ENCODE measurements at places on chromosomes 7 and 10.

DNA sequence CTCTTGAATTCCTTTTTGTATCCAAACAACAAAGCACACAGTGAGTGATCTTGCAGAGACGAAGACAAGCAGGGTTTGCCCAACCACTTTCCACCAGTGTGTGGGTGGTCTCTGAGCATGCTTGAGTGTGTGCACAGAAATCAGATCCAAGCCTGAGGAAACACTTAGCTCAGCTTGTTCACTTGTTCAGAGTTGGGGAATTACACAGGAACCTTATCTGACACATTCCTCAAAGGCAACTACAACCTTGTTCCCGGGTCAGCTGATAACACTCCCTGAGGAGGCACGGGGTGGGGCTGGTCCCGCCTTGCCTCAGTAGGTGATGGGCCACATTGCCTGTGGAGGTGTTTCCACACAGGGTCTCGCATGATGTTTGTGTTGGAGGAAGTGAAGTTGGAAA is 216.9 kb downstream of the DYNC1I1 start:
- DNase-seq, result no peak

DNA sequence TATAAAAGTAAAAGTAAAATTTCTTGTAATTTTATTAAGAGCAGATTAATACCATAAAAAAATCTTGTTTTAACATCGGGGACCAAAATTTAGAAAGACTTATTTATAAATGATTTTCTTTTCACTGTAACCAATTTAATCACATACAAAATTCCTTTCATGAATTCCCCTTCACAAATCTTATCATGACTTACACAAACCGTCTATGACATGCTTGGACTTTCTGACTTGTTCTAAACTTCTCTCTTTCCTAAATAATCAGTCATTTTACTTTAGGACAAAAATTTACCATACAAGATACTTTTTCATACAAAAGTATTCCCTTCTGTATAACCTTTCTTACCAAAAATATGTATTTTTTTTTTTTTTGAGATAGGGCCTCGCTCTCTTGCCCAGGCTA is 9.3 kb downstream of the CROT start:
- no peak for DNase-seq

- no peak for DNase-seq
Measured at GRCh38 chr10:102675666-102676533, 31.6 kb downstream of the TRIM8 start.

- no peak for DNase-seq
Measured at GRCh38 chr7:138756591-138757242, 41.1 kb upstream of the TMEM213 start.

GRCh38 chr7:18399436-18400235 is 95.9 kb upstream of the HDAC9 start:
- no peak for DNase-seq

- DNase-seq, result no peak
Measured at GRCh38 chr10:24201503-24202180, 7.3 kb upstream of the KIAA1217 start.

DNA sequence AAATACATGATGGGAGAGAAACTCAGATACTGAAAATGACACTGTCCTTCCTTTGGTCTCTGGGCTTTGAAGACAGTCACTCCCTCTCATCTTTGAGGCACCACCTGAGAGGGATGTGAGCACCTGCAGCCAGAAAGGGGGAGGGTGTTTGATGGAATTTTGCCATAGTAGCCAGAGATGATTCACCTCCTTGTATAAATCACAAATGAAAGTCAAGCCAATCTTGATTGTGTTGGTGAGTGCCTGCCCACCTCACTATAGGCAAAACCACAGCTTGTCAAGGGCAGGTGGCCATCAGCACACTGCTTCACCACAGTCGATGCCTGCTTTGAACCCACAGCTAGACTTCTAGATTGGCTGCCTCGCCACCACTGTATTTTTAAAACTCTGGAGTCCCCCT is 48.2 kb downstream of the PON1 start:
- no peak for DNase-seq

DNA sequence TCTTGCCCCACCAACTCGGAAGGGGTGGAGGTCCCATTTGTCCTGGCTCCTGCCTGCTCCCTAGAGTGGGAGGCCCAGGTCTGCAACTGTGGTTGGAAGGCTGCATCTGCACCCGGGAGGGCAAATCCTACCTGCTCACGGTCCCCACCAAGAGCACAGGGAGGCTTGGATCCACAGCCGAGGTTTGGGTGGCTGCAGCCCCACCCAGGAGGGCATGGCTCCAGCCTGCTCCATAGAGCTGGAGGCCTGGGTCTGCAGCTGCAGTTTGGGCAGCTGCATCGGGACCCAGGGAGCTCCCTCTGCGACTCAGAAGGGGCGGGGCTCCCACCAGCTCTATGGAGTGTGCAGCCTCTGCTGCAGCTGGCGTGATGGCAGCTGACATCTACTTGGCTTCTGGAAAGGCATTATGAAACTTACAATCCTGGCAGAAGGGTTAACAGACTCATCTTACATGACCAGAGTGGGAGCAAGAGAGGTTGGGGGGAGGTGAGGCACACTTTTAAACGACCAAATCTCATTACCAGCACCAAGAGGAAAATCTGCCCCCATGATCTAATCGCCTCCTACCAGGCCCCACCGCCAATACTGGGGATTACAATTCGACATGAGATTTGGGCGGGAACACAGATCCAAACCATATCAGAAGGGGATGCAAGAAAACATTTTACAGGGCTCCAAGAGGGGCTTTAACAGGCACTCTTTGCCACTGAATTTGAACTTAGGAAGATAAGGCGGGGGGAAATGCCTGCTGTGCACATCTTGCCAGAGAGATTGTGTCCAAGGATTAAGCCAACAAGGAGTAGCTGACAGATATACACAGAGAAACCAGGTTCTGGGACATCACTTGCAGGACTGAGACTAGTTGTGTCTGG is 8.2 kb upstream of the BLVRA start:
- no peak for DNase-seq

DNA sequence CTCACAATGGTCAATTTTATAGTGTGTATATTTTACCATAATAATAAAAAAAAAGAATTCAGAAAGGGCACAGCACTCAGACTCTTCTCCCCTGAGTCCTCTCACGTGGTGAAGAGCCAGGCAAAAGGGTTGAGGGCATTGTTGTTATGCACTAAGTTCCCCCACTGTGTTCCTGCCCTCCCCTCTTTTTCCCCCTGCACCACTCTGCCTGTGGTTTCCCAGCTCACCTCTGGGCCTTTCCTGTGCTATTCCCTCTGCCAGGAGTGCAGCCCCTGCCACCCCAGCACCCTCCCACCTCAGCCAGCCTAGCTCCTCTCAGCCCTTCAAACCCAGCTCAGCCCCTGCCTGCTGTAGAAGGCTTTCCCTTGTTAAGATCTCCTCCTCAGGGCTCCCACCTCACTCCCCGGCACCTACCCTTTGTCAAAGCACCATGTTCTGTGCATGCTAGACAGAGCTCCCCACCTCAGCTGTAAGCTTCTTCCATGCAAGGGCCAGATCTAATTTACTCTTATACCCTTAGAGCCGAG is 108.5 kb downstream of the KCNMA1 start:
- DNase-seq, result no peak

DNA sequence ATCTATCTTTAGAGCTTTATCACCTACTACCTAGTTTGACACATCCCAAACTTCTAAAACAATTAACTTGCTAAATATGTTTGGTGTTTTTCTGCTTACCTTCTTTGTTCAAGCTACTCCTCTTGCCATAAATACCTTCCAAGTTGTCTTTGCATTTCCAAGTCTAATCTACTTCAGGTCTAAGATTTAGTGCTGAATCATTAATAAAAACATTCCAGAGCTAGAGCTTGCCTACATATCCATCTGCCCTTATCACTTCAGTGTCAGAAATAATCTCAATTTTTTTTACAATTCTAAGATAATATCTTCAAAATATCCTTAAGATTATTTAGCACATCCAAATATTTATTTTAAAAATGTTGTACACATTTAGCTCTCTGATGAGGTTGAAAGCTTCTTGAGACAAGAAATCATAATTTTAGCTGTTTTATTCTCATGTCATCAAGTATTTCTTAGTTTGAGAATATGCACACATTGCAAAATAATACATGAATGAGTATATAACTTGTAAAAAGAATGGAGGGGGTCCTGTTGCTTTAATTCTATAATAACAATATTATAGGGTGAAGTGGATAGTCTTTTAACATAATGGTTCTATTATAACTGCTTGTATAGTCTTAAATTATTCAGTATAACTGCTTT is 466.3 kb downstream of the SEMA3D start:
- DNase-seq, result no peak

GRCh38 chr10:12730809-12731519 is 270.5 kb downstream of the CCDC3 start:
- DNase-seq, result no peak

DNA sequence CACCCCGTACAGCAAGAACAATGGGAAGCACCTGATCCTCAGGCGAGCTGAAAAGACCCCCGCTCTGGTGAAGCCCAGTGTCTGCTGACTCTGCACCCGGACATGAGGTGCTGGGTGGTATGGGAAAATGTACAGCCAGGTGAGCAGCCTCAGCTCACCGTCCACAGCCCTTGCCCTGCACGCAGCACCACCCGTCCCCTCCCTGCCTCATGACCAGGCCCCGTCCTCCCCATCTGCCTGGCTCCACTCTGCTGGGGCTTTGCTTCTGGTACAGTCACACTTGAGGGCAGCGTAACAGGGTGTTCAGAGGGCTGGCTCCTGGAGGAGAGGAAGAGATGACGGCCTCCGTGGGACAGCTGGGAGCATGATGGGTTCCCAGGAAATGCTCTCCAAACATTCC is 49.1 kb downstream of the NCAPG2 start:
- DNase-seq, result no peak

- DNase-seq, result no peak
Measured at GRCh38 chr10:133160826-133161471, 930 bp downstream of the KNDC1 start.

GRCh38 chr10:14728346-14728745 is 46.4 kb downstream of the FAM107B start:
- no peak for DNase-seq

DNA sequence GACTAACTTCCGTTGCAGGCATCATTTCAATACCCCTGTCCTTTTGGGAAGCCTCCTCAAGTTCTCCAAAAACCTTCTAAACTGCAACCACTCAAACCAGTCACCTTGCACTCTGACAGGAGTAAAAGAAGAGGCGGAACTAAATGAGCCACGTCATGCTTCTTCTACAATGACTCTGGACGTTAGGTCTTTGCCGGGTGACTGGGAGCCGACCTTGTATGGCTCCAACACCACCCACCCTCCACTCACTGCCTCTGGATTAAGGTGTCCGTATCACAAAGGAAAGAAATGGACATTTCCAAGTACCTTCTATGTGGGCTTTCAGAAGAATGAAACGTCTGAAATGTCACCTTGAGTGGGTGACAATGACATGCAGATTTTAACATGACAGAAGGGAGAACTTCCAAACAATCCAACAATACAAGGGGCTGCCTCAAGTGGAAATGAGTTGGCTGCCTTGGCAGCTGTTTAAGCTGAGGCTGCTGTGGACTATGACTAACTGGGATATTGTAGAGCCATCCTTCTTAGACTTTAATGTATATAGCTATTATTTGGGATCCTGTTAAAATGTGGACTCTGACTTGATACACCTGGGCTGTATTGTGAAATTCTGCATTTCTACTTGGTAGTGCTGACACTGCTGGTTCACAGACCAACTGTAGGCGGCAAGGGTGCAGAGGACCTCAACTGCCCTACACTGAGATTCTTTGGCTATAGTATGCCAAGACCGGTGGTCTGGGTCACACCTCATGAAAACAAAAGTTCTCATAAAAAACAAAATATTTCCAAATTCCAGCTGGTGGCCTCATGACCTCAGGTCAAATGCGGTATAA is 33.8 kb upstream of the PDLIM1 start:
- no peak for DNase-seq

GRCh38 chr10:64071218-64071617 is 550.0 kb downstream of the REEP3 start:
- DNase-seq, result no peak

- DNase-seq, result no peak
Measured at GRCh38 chr10:103232772-103233488, 12.8 kb upstream of the RPEL1 start.

DNA sequence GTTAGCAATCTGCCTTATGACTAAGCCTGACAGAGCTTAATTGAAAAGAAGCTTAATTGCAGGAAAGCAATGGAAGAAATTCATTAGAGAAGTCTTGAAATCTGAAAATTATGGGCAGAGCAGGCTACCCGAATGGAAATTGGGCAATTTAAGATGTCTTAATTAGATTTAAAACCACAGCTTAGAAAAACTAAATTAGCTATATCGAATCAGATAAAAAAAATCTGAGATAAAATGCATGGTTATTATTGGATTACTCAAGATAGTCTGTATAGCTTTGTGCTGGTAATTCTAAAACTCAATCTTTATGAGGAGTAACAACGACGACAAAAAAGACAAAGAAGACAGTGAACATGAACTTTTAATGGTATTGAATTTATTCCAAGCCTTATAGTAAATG is 248.1 kb upstream of the LRRN3 start:
- DNase-seq, result no peak

- DNase-seq, result no peak
Measured at GRCh38 chr10:11149807-11150141, 132.1 kb downstream of the CELF2 start.

- DNase-seq, result no peak
Measured at GRCh38 chr7:73968487-73968886, 59.5 kb upstream of the ELN start.

- no peak for DNase-seq
Measured at GRCh38 chr7:91019686-91020385, 244.4 kb upstream of the FZD1 start.

DNA sequence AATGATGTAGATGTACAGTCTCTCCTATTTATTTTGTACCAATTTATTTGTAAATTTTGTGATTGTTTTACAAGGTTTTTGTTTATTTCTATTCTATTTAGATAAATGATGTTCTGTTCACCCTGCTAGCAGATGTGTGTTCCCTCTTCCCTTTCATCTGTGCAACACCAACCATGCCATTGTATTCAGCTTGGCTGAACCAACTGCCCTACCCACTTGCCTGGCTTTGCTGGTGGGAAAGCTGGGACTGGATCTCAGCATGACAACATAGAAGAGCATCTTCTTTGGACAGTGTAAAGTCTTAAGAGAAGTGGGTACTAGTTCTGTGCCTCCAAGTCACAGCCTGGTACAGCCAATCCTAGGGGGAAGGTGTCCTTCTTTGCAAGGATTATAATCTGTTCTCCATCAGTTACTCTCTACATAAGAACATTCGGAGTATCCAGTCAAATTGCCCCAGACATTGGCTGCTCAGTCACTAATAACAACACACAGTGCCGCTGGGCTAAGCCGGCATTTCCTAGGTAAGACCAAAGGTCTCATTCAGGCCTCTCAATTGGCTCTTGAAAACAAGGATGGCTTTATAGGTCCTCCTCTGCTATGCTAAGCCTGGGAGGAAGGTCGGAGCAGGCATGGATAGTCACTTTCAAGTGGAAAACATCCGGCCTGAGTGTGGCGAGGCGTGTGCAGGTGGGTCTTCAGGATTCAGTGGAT is 109.7 kb downstream of the NT5C2 start:
- DNase-seq, result no peak

- no peak for DNase-seq
Measured at GRCh38 chr7:43112941-43113621, 634 bp downstream of the HECW1 start.

GRCh38 chr10:129273860-129274259 is 193.2 kb upstream of the MGMT start:
- no peak for DNase-seq
